Vagina (tissue), 2 donors: ENCODE measurements at places on chromosomes 5 and 9. TPM values are rescaled to one million over a fixed set of nuclear protein-coding genes. Genes with fewer than 3 reads are reported as not detected.

GRCh38 chr9:96048104-96048955 lies 172.8 kb downstream of the ERCC6L2 start:
- H3K4me3 ChIP-seq: no peak overlapping the region

PRRC2B gene
- 116 TPM for total RNA-seq

DNA sequence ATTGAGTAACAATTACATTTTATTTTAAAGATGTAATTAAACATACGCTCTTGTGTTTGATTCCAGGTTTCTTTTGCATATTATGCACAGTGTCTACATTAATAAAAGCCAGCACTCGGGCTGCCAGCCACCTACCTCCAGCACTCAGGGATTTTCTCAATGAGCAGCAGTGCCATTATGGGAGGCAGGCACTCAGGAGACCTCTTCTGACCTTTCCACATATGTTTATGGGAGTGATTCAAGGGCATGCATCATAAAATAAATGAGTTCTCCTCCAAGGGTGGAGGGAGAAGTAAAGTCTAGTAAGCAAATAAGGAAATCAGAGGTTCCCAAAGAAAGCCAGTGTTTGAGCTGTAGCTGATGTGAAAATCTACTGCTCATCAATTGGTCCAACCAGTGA lies 119.8 kb upstream of the IRX2 start:
- H3K4me3 ChIP-seq: no peak overlapping the region
- peak; percentile 46 for DNase-seq
- no peak overlapping the region for H3K27ac ChIP-seq
- no peaks in the 10 kb centered on the region for H3K4me1 ChIP-seq

DNA sequence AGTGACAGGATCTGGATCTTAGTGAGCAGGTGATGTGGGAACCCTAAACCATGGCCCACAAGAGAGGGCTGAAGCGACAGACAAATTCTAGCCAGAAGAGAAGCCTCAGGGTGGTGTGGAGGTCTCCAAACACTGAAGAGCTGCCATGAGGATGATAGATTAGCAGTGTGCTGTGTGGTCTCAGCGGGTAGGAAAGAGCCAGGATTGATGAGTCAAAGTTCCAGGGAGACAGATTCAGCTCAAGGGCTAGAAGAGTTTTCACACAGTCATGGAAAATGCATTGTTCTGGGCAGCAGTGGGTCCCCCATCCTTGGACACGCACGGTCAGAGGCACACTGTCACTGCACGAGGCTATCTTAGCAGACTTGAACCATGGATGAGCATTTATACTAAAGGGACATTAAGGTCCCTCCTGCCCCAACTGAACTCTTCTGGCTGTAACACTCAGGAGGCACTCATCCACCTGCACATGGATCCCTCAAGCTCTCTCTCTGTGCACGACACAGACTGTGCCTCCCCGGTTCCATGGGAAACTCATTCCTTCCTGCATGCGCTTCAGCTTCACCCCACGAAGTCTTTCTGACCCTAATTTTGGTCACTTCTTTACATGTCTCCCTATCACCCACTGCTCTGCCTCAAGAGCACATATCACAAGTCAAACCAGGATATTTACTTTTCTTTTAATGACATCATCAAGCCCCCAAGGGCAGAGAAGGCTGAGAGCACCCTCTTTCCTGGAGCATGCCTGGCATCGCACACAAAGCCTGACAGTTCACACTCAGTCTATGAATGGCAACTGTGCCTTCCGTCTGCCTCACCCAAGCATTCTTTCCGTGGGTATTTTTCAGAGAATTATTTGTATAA lies 84.8 kb downstream of the TLE1 start:
- H3K36me3 ChIP-seq: peaks cover 42% of the 10 kb centered on the region
- peaks cover 22% of the 10 kb centered on the region for H3K4me1 ChIP-seq
- no peak overlapping the region for H3K27ac ChIP-seq
- DNase-seq: no peak
- no peak overlapping the region for H3K4me3 ChIP-seq
- H3K27me3 ChIP-seq: no peaks in the 10 kb centered on the region

ERAP2 gene
- total RNA-seq: 16.5 TPM

GRCh38 chr9:131747352-131747751 lies 7.5 kb upstream of the RAPGEF1 start:
- H3K27me3 ChIP-seq: no peaks in the 10 kb centered on the region
- H3K4me3 ChIP-seq: no peak overlapping the region
- DNase-seq: no peak
- no peaks in the 10 kb centered on the region for H3K4me1 ChIP-seq

RASGRF2 gene
- total RNA-seq: 8.8 TPM

GRCh38 chr9:87245271-87245670 lies 252.4 kb upstream of the DAPK1 start:
- no peaks in the 10 kb centered on the region for H3K36me3 ChIP-seq
- no peaks in the 10 kb centered on the region for H3K27me3 ChIP-seq
- H3K4me3 ChIP-seq: no peak overlapping the region
- H3K27ac ChIP-seq: no peak overlapping the region
- H3K4me1 ChIP-seq: no peaks in the 10 kb centered on the region

SAPCD2 gene
- total RNA-seq: 2.7 TPM

SPACA9 gene
- total RNA-seq: 2.7 TPM

PRR16 gene
- 19.6 TPM for total RNA-seq

DNA sequence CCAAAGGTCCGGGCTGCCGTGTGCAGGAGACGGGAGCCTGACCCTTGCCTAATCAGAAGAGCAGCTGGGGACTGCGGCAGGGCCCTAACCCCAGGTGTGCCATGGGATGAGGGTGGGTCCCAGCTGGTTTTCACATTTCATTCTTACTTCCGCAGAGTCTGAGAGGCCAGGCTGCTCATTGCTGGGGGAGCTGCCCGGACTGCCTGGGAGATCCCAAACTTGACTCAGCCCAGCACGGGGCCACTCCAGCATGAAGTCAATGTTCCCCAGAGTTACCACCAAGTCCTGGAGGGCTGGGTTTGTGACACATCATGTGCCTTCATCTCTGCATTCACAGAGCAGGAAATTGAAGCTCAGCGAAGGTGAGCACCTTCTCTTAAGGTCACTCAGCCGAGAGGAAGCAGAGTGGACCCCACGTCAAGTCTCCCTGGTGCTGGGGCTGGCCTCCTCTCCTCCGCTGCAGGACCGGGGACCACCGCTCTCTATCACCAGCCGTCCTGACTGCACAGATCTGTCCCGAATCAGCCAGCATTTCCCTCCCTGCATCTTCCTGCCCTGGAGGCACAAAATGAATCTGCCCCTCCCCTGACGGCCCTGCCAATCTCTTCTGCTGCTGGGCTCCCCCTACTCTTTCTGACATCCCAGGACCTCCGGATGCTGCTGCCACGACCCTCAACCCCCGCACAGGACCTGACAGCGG lies 54.6 kb upstream of the PHYKPL start:
- peaks cover 18% of the 10 kb centered on the region for H3K4me1 ChIP-seq
- H3K27ac ChIP-seq: no peak overlapping the region
- H3K4me3 ChIP-seq: no peak overlapping the region
- H3K27me3 ChIP-seq: no peaks in the 10 kb centered on the region
- no peak for DNase-seq
